ENCODE measurements at places on chromosomes 11 and 22.

DNA sequence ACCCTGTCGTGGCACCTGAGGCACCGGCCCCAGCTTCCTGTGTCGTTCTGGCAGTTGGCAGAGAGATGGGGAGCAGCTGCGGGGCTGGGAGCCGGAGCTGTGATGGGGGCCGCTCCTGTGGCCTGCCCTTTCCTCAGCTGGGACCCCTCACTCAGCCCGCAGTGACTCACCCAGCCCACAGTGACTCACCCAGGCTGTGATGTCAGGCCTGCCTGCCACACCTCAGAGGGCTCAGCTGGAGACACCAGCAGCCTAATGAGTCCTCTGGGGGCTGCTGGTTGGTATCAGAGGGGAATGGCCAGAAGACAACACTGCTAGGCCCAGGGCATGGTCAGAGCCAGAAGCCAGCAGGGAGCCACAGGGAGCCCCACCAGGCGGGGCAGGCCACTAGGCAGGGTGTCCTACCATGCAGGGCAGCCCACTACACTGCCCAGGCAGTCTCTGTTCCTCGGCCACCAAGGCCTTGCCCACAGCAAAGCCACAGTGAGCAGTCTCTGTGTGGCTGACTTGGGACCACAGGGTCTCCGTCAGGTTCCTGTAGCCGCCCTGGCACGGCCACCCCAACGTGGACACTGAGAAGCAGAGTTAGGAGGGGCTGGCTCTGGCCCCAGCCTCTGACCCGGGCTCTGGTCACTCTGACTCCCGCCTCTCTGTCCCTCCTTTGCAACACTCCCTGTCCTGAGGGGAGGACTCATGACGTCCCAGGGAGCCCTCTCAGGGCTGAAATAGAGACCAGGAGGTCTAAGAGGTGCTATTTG is 4.2 kb upstream of the FXYD2 start:
- DNase-seq = peak; percentile 90

DNA sequence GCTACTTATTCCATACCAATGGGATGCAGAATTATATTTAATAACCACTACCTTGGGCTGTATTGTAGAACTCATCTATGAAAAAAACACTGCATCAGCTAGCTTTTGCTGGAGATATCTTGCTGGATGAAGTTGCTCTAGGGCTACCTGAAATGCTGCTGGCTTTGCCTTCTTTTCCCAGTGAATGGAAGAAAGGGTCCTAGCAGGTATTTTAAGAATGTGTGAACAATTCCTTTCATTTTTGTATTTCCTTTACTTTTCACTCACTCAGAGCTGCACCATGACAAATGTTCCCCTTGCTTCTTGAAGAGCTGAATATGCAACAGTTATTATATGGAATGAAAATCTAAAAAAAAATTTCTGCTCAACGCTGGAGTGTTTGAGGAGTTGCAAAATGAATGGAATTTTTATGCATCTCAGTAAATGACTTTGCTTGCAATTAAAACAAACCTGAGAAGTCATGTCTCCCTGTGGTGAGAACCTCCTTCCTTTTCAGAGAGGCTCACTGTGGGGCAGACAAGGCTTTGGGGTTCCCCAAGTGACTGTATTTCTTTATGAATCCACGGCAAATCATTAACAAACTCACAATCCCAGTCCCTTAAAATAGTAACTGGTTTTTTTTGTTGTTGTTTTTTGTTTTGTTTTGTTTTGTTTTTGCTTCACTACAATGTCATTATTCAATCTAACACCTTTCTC is 566.8 kb upstream of the KIRREL3 start:
- no peak for DNase-seq

- peak; percentile 29 for DNase-seq
These were observed 5.3 kb downstream of the VSIG2 start for GRCh38 chr11:124746621-124747243.

GRCh38 chr11:3153291-3153861 is 11.7 kb downstream of the OSBPL5 start:
- DNase-seq = peak; percentile 92

DNA sequence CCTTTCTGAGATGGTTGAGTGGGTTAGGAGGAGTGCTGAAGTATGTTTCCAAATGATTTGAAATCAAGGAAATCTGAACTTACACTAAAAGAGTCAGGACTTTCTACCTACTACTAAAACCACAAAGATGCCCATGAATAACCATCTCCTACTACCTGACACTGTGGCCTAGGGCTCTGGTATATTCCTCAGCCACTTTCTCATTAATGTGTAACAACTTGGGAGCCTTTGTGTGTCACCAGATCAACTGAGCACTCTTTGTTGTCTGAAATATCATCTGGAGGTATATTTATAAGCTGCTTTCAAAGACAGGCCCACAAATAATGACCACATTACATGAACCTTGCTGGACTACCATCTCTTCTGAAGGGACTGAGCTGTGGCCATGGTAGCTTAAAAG is 43.9 kb downstream of the RELT start:
- no peak for DNase-seq

DNA sequence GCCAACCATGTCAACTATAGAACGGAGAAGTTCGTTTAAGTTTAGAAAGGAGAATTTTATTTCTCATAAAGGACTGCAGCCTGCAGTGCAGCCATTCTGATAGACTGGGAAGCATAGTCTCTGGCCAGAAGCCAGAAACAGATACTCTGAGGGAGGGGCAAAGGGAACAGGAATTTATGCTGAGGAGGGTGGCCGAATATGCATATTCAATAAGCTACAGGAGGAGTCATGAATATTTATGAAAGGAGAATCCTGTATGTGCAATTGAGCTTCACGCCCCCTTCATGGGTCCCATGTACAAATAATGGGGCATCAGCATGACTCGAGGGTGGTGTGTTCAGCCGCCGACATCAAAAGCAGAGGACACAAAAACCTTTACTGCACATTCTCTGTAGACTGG is 199.9 kb downstream of the CWF19L2 start:
- DNase-seq = no peak

DNA sequence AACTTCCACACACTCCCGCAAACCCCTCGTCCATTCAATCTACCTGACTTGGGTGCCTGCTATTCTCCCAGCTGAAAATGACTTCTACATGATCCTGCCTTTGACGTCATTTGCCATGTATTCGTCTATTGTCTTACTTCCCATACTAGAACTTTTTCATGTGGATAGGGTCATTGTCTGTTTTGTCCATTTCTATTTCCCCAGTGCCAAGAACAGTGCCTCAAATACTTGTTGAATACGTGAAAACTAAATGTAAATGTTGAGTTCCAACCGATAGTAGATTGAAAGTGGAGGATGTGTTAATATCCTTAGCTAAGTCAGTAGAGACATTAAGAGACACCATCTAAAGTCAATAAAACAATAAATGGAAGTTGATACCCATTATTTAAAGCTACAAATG is 935 bp downstream of the TRIM68 start:
- DNase-seq = no peak

DNA sequence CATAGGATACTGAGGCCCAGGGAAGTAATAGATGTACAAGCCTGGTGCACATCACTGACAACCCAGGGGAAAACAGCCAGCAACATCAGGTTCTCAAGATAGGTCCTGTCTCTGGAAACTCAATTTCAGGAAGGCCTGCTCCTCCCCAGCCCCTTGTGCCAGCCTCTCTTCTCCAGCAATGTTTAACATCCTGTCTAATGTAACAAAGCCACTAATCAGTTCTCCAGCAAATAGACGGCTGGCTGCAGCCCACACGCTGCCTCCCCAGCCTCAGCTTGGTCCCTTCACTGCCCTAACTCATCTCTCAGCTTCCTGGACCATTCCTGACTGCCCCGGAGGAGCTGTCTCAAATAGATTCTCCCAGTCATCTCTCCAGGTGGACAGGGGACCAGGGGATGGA is 37.8 kb downstream of the RPL27A start:
- no peak for DNase-seq

GRCh38 chr11:124776865-124777645 is 15.0 kb upstream of the ESAM start:
- DNase-seq = no peak

DNA sequence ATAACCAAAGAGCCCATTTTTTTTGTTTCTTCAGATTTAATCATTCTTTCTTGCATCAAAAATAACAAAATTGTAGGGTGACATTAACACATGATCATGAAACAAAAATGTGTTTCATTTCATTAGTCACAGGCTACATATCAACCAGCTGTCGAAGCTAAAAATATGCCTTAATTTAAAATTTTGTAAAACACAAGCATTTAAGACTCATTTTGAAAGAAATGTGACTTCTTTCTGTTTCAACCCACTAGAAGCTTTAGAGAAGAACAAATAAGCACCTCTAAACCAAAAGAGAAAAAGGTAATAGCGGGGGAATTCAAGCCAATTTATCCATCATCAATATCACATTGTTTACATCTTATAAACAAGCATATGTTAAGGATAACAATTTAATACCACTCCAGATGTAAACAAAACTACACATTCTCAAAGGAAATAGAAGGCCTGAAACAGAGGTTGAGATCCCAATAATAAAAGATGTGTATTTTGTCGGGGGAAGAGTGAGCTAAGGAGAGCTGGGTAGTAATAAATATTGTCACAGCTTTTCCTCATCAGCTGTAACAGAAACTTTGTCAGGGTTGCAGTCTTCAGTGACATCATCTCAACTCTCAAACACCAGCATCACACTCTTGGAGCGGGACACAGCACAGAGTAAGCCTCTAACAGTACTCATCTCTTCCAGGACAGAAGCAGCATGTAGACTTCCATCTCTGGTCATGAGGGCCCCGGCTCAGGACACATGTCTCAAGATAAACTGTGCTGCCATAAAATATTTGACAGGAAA is 42.0 kb downstream of the ALG9 start:
- no peak for DNase-seq

DNA sequence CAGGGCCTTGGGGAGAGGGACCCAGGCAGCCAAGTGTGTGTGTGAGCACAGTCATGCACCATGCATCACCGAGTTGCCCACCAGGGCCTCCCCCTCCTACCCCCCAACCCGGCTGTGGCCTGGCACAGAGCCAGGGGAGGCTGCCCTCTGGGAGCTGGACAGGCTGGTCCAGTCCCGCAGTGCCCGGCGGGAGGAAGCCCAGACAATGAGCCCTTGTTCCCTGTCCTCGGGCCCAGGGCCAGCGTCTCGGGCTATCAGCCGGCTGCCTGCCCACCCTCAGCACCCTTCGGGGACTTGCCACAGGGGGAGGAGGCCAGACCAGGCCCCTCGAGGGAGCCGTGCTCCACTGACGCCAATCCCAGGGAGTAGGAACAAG is 4.5 kb downstream of the LRRC75B start:
- no peak for DNase-seq

DNA sequence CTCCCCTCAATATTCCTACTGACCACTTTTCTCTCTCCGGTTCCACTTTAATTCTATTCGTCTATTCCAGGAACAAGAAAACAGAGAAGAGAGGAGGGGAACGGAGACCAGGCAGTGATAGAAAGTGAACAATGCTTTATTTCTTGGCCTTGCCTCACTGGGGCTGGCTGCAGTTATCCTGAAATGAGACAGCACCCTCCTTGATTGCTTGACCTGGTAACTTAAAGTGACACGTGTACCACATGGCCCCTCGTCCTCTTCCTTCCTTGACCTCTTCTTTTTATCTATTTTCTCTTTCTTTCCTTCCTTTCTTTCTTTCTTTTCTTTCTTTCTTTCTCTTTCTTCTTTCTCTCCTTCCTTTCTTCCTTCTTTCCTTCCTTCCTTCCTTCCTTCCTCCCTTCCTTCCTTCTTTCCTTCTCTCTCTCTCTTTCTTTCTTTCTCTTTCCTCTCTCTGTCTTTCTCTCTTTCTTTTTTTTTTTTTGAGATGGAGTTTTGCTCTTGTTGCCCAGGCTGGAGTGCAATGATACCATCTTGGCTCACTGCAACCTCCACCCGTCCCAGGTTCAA is 52.8 kb upstream of the CLMP start:
- no peak for DNase-seq

DNA sequence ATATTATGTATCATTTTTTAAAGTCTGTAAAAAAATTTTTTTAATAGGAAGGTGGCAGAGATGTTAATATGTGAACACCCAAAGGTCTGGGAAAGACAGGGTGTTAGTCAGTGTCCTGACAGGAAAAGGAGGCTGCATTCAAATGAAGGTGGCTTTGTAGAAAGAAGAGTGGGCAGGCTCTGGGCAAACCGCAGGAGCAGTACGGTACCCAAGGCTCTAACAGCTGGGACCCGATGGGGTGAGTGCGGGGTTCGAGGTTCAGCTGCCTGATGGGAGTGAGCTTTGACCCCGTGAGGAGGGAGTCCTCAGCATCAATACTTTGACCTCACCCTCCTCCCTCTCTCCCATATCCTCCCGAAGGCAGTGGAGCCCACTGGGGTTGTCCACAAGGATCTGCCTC is 142.5 kb downstream of the C11orf91 start:
- DNase-seq = no peak

GRCh38 chr11:113896156-113896879 is 8.3 kb upstream of the HTR3B start:
- peak; percentile 56 for DNase-seq

GRCh38 chr11:8545698-8546366 is 48.2 kb downstream of the STK33 start:
- DNase-seq = peak; percentile 4

- no peak for DNase-seq
These were observed 5.4 kb upstream of the CRTAM start for GRCh38 chr11:122832721-122833470.

- peak; percentile 48 for DNase-seq
These were observed 32.3 kb downstream of the ACO2 start for GRCh38 chr22:41501209-41501608.

DNA sequence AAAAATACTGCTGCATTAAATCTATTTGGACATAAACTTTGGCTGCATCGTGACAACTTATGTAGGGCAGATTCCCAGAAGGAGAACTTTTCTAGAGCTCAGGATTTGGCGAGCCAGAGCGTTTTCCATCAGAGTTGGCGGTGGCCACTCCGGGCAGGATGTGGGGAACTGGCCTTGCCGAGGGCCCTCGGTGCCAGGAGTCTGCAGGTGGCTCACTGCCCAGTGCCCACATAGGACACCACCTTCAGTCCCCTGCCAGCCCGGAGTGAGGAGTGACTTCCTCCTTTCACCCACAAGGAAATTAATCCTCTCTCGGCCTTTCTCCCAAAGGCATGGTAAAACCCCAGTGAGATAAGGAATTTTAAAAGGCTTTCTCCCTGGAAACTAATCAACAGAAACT is 1.6 kb upstream of the LGALS2 start:
- peak; percentile 39 for DNase-seq

GRCh38 chr22:39907605-39908097 is 6.8 kb downstream of the GRAP2 start:
- no peak for DNase-seq

- DNase-seq = no peak
These were observed 9.8 kb downstream of the MAFF start for GRCh38 chr22:38211556-38211955.

GRCh38 chr11:111059726-111060125 is 185.8 kb upstream of the POU2AF2 start:
- DNase-seq = no peak

- DNase-seq = peak; percentile 30
These were observed 8.2 kb downstream of the SESN3 start for GRCh38 chr11:95222817-95223216.

DNA sequence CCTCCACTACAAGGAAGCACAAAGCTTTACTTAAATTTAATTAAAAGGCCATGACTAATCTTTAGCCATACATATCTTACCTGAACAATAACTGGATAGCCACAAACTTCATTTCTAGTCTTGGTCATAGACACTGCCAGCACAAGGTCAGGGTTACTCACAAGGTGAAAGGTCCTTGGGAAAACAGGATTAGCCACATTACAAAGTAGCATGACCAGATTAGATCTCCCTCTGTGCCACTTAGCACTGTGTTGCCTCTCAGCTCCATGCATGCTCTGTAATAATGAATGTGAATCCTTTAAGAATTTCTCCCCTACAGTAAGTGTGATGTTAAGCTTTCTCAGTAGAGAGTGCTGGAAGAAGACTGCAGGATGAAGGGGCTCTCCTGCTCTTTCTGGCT is 325.1 kb upstream of the MPPED2 start:
- DNase-seq = no peak
